ENCODE measurements at places on chromosomes 2 and 18.

DNA sequence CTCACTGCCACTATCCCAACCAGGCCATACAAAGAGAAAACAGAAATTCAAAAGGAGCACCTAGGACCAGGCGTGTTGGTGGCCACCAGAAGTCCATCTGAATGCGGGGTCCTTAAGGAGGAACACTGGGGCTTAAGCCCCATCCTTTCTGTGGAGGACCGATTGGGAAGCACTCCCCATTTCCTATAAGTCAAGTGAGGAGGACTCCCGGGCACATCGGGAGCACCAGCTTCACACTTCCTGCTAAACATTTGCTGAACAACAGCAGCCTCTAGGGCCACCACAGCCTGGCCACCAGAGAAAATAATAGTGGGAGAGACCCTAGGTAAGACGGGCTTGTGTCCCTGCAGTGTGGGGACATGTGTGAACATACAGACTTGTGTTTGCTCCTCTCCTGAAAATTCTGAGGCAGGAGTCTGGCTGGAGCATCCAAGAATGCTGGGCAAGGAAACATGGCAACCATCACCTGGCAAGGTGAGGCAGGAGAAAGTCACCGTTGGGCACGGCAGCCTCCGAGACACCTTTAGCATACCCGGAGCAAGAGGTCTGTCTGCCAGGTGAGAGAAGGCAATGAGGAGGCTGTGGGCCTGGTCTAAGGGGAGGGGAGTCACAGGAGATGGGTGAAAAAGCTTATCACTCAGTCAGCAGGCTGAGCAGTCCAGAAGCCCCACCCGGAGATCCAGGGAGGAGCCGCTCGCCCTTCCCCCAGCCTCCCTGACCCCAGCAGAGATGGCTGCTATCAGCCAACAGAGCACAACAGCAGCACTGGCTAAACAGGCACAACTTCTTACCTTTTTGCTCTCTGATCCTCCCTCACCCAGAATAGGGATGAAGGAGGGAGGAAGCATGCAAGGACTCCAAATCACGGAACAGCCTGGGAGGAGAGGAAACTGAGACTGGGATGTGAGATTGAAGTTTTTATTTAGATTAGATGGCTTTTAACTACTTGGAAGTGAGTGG is 282.3 kb downstream of the EIPR1 start:
- no peak for DNase-seq

- no peak for DNase-seq
Measured at GRCh38 chr2:128914320-128914719, 595.7 kb upstream of the HS6ST1 start.

DNA sequence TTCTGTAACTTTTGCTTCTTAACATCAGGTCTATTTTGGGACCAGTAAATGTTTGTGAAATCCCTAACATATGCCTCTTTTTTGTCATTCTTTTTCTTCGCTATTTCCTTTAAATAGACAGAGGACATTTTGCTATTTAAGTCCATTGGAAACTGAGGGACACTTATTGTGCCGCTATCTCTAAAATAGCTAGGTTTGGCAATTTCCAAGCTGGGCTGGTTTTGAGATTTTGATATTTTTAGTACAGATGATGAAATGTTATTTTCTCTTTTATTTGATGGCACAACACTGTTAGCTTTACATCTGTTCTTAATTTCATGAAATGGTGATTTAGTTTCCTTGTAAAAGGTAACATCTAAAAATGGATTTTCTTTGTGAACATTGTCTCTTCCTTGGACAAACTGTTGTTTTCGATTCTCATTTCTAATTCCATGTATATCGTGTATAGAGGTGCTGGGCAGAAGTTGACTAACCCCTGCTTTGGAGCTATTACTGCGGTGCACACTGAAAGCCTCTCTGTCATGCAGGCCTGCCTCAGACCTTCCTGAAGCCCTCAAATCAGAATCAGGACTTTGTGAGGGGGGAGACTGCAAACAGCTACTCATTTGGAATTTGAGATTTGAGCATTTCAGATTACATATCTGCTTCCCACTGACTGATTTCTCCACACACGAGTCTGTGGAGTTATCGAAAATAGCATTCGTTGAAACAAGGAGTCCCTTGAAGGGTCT is 594 bp downstream of the RAD51AP2 start:
- DNase-seq = no peak

GRCh38 chr18:75375341-75375740 is 52.2 kb downstream of the SMIM21 start:
- no peak for DNase-seq

GRCh38 chr2:29072971-29073725 is 1.2 kb downstream of the PCARE start:
- DNase-seq = no peak

- DNase-seq = no peak
Measured at GRCh38 chr2:134504586-134505336, 214.0 kb downstream of the TMEM163 start.

DNA sequence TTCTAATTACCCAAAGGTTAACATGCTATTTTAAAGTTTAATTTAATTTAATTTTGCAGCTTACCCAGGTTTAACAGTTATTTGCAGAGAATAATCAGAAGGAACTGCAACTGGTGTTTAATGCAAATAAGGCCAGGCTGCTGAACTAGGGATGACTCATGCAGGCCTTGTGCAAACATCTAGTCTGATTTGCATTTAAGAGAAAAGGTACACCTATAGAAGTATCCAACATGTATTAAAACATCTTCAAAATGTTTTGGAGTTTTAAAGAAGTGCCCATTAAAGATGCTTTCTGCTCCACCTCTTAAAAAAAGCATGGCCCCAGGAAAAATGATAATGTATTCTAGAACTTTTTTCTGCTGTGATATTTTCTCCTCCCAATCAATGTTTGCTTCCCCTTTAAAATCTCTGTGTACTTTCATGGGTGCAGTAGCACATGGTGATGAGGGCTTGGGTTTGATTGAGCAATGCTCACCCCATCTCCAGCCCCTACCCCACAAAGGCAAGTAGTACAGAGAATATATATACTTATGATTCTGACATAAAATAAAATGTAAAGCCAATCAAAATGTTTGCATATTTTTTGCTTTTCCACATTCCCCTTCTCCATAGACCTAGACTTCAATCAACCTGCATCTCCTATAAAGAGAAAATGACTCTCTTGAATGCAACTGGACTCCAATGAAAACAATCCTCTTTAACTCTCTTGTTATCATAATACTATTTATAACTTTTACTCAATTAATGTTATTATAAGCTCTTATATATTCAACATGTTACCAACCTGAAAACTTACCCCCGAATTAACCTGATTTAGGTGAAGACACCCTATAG is 54.1 kb downstream of the ATP8B1 start:
- DNase-seq = no peak

- no peak for DNase-seq
Measured at GRCh38 chr18:50642439-50642838, 82.6 kb downstream of the MAPK4 start.
